CD4-positive, alpha-beta T cell (primary cell): ENCODE measurements at places on chromosomes 2 and 18.

- no peak for DNase-seq
These were observed 24.1 kb downstream of the TWIST2 start for GRCh38 chr2:238872026-238872425.

DNA sequence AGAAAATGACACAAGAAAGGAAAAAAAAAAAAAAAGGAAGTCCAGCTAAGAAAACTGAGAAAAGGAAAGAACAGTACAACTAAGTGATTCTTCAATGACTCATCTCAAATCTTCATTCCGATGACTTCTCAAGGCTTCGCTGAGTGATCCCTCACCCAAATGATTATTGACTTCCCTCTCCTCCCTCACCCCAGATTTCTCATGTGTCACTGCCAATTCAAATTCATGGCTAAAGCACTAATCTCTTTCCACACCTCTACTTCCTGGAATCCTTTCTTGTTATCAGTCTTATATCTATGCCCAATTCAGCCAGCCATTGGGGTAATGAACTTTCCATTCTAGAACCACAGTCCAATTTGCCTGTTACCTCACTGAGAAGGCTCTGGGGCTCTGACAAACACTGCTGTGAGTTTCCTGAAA is 7.2 kb upstream of the ABCB11 start:
- peak; percentile 44 for DNase-seq

DNA sequence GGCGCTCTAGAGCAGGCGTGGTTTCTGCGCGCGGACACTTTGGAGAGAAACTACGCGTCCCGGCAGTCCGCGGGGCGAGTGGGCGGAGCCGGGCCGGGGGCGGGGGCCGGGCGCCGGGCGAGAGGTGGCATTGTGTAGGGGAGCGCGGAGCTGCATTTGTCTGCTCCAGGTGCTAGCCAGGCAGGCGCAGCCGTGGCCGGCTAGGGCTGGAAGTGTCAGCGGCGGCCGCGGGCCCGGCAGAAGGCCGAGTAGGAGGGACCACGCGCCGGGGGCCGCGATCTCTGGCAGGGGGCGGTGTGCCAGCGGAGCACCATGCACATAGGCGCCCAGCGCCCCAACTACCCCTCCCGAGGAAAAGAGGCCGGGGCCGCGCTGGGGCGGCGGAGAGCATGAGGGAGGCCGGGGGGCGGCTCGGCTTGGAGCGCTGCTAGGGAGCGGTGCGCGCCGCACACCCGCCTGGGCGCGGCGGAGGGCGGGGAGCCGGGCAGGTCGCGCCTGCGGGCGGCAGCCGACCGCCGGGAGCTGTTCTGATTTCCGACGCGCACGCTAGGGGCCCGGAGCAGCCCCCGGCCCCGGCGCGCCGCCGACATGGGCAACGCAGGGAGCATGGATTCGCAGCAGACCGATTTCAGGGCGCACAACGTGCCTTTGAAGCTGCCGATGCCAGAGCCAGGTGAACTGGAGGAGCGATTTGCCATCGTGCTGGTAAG is at the start of gene FMNL2:
FMNL2 (plus strand) TSS at position 159 of the 710 bp plus-strand sequence.
- no peak for DNase-seq

DNA sequence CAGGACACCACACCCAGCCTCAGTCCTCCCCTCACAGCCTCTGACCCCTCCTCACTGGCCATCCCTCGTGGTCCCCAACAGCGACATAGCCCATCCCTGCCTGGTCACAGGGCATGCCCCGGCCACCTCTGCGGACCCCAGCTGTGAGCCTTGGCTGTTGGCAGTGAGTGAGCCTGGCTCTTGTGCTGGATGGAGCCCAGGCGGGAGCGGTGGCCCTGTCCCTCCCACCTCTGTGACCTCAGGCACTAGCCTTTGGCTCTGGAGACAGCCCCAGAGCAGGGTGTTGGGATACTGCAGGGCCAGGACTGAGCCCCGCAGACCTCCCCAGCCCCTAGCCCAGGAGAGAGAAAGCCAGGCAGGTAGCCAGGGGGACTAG is 7.9 kb downstream of the DES start:
- peak; percentile 7 for DNase-seq

DNA sequence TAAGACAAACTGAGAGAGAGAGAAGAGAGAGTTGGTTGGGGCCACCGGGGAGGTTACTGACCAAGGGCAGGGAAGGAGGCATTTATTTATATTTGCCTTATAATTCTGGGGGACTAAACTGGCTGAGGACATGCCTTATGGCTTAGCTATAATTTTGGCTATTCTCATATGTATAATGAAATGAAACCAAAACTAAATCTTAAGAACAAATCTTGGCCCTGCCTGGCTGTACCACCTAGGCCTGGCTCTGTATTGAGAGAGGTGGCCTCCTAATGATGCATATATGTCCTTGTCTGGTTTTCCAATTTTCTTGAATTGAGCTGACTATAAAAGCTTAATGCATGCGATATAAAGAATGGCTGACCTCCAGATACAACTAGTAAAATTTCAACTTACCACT is 3.5 kb upstream of the PPP1CB start:
- no peak for DNase-seq

- DNase-seq, result no peak
These were observed 38.8 kb downstream of the TMEM178A start for GRCh38 chr2:39704540-39704939.

GRCh38 chr2:195543902-195544894 is 112.8 kb upstream of the SLC39A10 start:
- no peak for DNase-seq

DNA sequence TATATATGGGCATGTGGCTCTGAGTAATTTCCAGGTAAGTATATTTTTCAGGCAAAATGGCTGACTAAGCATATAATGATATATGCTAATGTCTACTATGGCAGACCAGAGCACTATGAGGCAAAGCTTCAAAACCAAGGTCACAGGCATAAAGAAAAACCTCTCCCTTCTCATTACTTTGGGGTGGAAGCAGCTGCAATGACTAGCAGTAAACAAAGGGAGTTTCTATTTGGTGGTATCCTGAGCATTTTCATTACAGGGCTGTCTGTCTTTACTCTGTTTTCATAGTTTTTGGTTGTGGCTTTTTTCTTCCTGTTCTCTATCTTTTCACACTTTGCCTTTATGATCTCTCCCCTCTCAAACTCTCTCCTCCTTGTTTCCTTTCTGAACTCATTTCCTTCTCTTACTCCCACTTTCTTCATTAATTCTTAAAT is 15.6 kb downstream of the PDE6D start:
- no peak for DNase-seq

- DNase-seq, result no peak
These were observed 16.5 kb upstream of the ALPK2 start for GRCh38 chr18:58645398-58645797.

GRCh38 chr18:47522359-47522758 is 270.9 kb upstream of the SKOR2 start:
- no peak for DNase-seq

GRCh38 chr2:68463287-68463877 is 3.7 kb downstream of the FBXO48 start:
- DNase-seq, result no peak

- no peak for DNase-seq
These were observed 456.2 kb downstream of the SPAG16 start for GRCh38 chr2:213740453-213740852.

- no peak for DNase-seq
These were observed 811.3 kb downstream of the CPS1 start for GRCh38 chr2:211367711-211368110.

GRCh38 chr2:211455216-211455841 is 898.9 kb downstream of the CPS1 start:
- no peak for DNase-seq

DNA sequence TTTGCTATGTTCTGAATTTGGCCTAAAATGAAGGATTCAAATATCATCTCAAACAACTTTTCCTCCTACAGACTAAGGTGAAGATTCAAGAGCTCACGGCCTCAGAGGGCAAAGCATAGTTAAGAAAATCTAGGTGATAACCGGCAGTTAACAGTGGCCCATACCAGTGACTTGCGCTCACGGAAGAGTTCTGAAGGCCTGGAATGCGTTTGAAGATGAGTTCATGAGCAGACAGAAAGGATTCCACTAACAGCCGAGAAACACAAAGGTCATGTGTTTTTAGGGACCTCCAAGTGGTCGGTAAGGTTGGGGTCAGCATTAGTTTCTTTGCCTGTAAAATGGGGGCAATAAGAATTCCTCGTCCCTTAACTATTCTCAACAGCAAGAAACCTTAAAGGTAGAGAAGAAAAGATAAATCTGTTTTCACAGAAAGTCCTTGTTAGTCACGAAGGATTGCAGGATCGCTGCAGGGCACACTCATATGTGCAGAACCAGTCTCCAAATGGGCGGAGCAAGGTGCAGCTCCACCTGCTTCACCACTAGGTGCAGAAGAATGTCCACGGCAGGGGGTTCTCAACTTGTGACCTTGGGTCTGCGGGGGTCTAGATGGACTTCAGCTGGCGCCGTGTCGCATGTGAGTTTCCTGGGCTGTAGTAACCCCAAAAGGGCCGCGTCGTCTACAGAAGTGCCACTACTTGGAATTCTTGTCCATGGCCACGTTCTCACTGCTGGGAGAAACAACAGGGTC is 708 bp upstream of the RPIA start:
- DNase-seq, result peak; percentile 30

GRCh38 chr18:76351961-76352581 is 143.0 kb downstream of the ZNF516 start:
- no peak for DNase-seq

- DNase-seq, result no peak
These were observed 9.6 kb downstream of the TRPM8 start for GRCh38 chr2:233926806-233927205.

GRCh38 chr2:203122317-203122986 is 107.8 kb downstream of the NBEAL1 start:
- no peak for DNase-seq
